ENCODE measurements at places on chromosomes 2 and 18. TPM values are rescaled to one million over a fixed set of nuclear protein-coding genes. Genes with fewer than 3 reads are reported as not detected.
A peak's percentile ranks its signal among the peaks of the same experiment; 100 is the strongest.

- no peak for DNase-seq
Observed at GRCh38 chr18:49570836-49571235, 9.0 kb downstream of the LIPG start.

The KCNS3 gene
- 1.3 TPM for polyA plus RNA-seq

The EN1 gene
- not detected for polyA plus RNA-seq

- no peak for DNase-seq
Observed at GRCh38 chr18:36724169-36724568, 104.6 kb downstream of the TPGS2 start.

The MEP1B gene
- not detected for polyA plus RNA-seq

The CNOT9 gene
- polyA plus RNA-seq = 14.5 TPM

The MARCHF7 gene
- polyA plus RNA-seq = 33.6 TPM

GRCh38 chr2:98441706-98442450 lies 2.8 kb upstream of the INPP4A start:
- no peak for DNase-seq

The ARL6IP6 gene
- polyA plus RNA-seq = 6.4 TPM

DNA sequence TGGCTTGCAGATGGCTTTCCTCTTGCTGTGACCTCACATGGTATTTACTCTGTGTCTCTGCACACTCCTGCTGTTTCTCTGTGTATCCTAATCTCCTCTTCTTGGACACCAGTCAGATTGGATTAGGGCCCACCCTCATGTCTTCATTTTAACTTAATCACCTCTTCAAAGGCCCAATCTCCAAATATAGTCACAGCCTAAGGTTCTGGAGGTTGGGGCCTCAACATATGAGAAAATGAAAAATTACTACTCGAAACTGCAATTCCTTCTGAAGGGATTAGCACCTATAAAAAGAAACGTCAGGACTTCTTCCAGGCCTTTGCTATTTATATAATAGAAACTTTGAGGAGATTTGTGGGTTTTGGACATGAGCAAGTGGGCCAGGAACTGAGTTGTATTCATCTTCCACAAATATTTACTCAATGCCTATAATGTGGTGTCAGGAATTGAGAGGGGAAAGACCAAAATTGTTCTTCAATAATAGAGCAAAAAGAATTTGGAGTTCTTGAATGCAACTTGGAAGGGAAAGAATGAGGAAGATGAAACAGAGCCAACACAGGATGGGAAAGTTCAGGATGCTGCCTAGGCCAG lies 270.0 kb upstream of the FN1 start:
- DNase-seq = no peak

DNA sequence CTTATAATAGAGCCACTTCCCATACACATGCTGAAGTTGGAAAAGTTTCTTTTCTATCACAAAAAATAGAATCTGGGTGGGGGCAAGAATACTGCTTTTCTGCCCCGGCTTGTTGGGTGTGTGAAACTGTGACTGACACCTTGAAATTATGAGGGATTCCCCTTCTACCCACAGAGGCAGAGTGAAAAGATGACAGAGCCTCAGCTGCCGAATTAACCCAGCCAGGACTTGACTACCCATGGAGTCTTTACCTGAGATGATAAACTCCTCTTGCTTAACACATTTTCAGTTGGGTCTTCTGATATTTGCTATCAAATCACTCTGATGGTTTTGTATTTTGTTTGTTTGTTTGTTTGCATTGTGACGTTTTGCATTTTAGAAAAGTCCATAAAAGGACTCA lies 66.0 kb upstream of the PMAIP1 start:
- no peak for DNase-seq

The L3MBTL4 gene
- polyA plus RNA-seq = 4.9 TPM

DNA sequence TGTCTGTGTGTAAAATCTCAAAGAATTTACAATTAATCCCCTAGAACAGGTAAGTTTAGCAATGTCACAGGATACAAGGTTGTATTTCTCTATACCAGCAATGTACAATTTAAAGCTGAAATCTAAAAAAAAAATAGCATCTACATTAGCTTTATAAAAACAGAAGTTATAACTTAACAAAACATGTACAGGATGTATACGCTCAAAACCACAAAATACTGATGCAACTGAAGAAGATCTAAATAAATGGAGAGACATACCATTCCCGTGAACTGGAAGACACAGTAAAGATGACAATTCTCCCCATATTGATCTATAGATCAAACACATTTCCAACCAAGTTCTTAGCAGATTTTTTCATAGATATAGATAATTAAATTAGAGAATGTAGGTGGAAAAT lies 17.5 kb upstream of the RANBP2 start:
- no peak for DNase-seq

GRCh38 chr2:2015646-2016045 lies 271.3 kb upstream of the PXDN start:
- no peak for DNase-seq

- DNase-seq = no peak
Observed at GRCh38 chr18:76479351-76480238, 15.4 kb downstream of the ZNF516 start.

The ACMSD gene
- polyA plus RNA-seq = not detected

GRCh38 chr18:36298126-36298741 lies 721 bp downstream of the FHOD3 start:
- peak; percentile 58 for DNase-seq

The FNDC4 gene
- 10.7 TPM for polyA plus RNA-seq

- DNase-seq = no peak
Observed at GRCh38 chr2:124580263-124580662, 555.2 kb downstream of the CNTNAP5 start.

- peak; percentile 30 for DNase-seq
Observed at GRCh38 chr18:35377875-35378573, 887 bp upstream of the ZNF396 start.

- no peak for DNase-seq
Observed at GRCh38 chr2:110101901-110102803, 13.5 kb downstream of the MALL start.

DNA sequence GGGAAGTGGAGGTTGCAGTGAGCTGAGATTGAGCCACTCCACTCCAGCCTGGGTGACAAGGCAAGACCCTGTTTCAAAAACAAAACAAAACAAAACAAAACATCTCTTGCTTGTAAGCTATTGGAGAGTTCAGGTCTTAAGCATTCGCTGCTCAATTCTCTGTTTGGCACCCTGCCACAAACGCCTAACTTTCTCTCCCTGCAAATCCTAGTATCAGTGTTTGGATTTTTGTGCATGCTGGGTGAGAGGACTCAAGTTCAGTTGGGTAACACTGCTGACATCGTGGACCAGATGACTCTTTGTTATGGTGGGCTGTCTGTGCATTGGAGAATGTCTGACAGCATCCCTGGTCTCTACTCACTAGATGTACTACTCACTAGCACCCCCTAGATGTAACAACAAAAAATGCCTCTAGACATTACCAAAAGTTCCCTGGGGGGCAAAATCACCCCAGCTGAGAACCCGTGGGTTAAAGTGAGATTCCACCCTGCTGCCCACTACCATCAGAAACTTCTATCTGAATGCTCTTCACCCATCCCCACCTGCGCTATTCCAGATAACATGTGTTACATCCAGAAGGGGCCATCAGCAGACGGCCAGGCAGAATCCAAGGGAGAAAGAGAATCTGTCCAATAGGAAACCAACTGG lies 50.9 kb downstream of the CACNB4 start:
- DNase-seq = no peak

The DOK6 gene
- 3.9 TPM for polyA plus RNA-seq

GRCh38 chr2:69033461-69034095 lies 20.6 kb downstream of the ANTXR1 start:
- DNase-seq = no peak

DNA sequence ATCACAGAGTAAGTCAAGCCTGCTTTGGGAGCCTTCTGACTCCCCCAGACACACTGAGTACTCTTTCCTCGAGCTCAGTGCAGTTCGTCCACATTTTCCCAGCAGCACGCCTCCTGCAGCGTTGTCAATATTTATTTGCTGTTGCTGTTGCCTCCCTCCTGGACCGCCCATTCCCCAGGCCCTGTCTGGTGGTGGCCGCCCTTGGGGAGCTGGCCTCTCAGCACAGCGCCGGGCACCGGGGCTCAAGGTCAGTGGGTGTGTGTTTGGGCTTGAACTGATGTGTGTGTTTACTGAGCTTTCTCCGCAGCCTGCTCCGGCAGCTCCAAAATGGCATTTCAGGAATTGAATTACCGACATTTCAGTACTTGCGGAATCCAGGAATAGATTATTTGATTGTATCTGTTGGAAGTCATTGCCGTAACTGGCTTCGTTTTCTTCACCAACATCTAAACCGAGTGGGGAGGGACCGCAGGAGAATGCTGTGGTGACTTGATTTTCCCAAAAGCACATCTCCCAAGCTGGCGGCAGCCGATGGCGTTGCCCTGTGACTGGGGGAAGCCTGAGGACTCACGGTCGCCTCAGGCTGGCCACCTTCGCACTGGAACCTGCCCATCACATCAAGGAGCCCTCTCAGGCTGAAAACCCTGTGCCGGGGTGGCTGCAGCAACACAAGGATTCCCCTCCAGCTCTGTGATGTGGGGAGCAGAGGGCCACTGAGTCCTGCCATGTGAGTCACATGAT lies 66.0 kb downstream of the HPCAL1 start:
- no peak for DNase-seq

The ETAA1 gene
- polyA plus RNA-seq = 4.2 TPM

DNA sequence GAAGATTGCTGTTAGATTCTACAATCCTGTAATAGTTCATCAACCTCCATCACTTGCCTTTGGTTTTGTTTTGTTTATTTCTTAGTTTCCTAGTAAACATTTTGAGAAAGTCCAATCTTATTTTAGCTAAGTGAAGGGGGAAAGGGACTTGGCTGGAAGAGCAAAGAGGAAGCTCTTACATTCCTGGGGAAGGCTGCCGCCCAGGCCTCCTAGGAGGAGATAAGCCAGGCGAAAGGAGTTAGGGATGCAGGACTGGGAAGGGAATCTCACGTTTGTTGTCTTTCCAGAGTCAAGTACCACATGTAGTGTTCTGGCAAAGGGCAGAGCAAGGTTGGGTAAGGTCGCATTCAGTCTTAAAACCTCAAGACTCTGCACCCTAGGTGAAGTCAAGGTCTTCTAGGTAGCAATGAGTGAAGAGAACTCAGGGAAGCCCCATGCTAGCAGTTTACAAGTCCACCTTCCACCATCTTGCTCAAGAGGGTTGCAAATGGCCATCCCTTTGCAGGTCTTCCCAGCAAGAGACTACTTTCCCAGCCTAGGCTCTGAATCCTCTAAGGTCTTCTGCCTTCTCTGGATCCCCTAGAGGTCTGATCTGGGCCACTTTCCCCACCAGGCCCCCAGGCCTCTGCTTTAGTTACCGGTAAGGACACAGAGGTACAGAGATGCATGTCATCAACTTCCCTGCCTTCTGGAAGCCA lies 320.7 kb downstream of the CYP26B1 start:
- DNase-seq = no peak

The ARHGEF4 gene
- polyA plus RNA-seq = 2.8 TPM

The LTBP1 gene
- 53.0 TPM for polyA plus RNA-seq

DNA sequence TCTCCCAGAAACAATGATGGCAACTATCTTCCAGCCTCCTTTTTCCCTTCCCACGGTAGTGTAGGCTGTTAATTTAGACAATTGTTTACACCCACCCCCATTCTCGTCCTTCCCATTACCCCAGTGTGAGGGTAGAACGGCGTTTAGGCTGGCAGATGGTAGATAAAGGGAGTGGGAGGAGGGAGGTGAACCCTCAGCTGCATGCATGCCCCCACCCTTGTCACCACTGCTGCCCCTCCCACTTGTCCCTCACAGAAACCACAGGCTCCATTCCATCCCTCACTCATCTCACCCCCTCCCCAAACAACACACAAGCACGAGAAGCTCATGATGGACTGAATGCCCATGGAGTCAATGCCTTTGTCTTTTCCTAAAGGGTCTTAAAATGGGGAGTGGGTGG lies 107.9 kb upstream of the PARD3B start:
- DNase-seq = no peak

GRCh38 chr2:157784169-157784822 lies 91.8 kb downstream of the ACVR1 start:
- DNase-seq = peak; percentile 69

DNA sequence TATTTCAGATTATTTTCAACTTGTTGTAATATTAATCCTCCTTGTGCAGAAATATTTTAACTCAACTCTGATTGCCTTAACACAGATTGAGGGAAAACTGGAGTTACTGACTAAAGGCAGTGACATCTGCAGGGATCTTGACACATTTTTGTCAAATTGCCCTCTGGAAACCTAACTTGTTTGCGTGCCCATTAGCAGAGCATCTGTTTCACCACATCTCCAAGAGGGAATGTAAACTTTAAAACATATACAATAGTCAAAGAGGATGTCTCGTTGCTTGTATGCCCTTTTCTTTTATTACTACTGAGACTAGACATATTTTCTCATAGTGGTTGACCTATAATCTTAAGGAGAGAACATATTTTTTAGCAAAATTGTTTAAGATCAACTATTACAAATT lies 14.2 kb downstream of the INPP1 start:
- no peak for DNase-seq

The COL4A4 gene
- 3.6 TPM for polyA plus RNA-seq

The OXER1 gene
- 0.68 TPM for polyA plus RNA-seq

- no peak for DNase-seq
Observed at GRCh38 chr18:67672155-67672554, 155.6 kb upstream of the DSEL start.

- DNase-seq = no peak
Observed at GRCh38 chr2:138414014-138414413, 87.6 kb upstream of the SPOPL start.

The SULT1C2 gene
- polyA plus RNA-seq = 0.27 TPM

The SLC4A5 gene
- polyA plus RNA-seq = 0.79 TPM

GRCh38 chr2:28449488-28450395 lies 46.1 kb upstream of the PLB1 start:
- DNase-seq = no peak

- peak; percentile 86 for DNase-seq
Observed at GRCh38 chr2:11669454-11670291, at the start of gene NTSR2. NTSR2 (minus strand) TSS chr2:11670195; CDS start chr2:11670129, 66 bp downstream.

DNA sequence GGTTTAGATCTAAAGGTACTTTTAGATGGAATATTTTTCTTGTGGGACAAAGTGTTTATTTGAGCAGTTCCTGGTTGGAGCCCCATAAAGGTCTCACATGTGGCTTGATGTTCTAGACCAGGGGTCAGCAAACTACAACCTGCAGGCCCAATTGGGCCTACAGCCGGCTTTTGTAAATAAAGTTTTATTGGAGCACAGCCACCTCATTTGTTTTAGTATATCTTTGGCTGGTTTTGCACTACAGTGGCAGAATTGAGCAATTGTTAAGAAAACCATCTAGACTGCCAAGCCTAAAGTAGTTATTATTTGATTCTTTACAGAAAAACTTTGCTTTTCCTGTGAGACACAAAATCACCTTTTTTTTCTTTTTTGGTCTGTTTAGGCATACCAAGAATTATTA lies 41.6 kb downstream of the NDC80 start:
- DNase-seq = no peak

DNA sequence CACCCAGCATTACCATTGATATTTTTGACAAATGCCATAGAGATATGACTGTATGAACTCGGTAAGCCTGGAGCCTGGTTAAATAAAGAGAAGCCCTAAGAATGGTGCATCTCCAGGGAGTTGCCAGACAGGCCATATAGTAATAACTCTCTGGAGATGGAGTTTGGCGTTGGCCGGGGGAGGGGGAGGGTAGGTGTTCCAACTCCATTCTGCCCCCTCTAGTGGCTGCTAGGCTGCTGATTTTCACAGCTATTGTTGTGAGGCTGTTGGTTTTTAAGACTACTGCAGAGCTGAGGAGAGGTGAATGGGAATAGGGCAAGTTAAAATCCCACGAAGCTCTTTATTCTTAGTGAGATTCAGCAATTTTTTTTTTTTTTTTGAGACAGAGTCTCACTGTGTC lies 99.9 kb downstream of the GALNT14 start:
- no peak for DNase-seq

GRCh38 chr2:241803387-241804325 lies 5.3 kb upstream of the NEU4 start:
- DNase-seq = peak; percentile 82

The COL6A3 gene
- 33.2 TPM for polyA plus RNA-seq
